ENCODE measurements at places on chromosomes 13 and 19.

DNA sequence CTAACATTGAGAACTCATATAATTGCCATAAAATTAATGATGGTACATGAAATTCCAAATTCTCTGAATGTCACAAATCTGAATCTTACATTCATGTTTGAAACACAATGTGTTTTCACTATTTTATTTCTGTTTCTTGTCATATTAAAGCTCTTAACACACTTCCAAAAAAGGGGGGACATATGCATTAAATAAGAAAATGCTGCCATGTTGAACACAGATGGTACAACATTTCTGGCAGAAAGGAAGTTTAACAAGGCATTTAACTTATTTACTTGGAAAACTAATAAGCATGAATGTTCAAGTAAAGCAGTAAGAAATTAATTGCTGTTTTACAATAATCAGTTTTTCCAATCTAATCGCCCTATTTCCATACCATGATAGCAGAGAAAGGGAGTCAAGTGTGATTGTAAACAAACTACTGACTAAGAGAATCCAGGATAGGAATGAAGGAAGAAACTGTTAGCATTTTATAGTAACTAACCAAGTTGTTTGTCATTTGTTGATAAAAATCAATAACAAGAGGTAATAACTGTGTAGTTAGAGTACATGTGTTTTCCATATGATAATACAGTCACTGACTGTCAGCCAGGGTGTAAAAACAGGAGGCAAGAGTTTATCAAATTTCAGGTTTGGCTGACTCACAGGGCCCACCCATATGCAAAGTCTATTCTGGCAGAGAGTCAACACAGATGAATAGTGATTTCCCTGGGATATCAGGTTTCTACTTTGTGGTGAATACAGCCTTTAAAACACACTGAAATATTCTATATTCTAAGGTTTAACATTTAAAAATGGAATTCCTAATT lies 5.7 kb upstream of the FOXO1 start:
- no peak for DNase-seq

DNA sequence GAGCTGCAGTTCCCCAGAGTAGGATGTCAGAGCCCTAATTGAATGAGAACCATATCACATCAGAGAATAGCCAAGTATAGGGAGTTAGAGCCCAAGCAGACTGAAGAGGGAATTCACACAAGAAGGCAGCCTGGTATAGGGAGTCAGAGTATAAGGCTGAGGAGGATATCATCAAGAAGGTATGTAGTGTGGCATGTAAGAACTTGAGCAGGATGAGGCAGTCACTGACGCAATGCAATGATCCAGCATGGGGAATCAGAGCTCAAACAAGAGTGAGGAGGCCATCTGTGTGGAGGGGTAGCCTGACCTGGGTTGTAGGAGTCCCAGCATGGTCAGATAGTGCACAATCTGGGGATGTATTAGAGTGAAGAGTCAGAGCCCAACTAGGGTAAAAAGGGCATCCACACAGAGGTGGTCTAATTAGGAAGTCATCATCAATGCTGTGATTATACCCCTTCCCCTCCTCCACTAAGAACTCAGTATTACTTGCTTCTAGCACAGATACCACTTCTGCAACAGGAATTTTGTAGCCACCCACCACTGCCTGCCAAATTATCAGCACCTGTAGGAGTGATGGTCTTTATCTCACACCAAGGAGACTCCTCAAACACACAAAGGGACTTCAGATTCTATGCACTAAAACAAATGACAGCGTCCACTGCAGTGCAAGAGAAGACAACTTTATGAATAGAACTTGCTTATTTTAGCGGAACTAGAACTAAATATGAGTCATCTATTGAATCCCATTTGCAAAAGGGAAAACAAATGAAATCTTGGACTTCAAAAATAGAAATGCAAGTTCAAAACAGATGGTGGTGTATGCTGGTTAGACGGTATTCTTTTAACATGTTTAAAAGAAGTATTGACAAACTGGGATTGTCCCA lies 107.2 kb downstream of the FNDC3A start:
- DNase-seq: no peak

- DNase-seq: no peak
Measured at GRCh38 chr19:28322491-28322890, 890.5 kb downstream of the UQCRFS1 start.

- no peak for DNase-seq
Measured at GRCh38 chr19:16272945-16273344, 51.7 kb upstream of the KLF2 start.

DNA sequence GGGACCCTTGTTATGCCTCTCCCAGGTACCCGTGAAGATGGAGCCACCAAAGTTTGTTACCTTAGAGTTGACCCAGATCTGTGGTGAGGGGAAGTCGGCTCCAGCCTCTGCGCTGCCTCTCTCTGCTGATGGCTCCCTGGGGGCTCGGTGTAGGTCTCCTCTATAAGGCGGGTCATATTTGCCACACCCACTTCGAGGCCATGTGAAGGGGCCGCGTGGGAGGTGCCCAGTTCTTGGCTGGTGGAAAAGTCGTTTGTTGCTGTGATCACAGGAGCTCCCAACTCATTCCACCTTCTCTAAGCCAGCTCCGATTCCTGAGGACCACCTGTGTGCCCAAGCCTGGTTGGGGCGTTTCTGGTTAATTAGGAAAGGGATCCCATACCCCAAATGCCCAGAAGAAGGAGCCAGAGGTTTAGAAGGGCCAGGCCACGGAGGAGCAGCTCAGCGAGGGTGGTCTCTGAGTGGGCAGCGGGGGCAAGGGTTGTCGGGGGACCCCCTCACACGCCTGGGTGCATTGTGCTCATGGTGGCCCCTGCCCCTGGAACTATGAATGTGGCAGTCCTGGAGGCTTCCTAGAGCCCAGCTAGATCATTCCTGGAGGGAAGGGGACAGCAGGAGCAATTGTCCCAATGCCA lies 296.5 kb downstream of the ZNF536 start:
- no peak for DNase-seq

GRCh38 chr19:51456541-51457290 lies 1.5 kb downstream of the SIGLEC8 start:
- DNase-seq: no peak

- DNase-seq: no peak
Measured at GRCh38 chr19:50412419-50412818, 6.3 kb upstream of the SPIB start.

DNA sequence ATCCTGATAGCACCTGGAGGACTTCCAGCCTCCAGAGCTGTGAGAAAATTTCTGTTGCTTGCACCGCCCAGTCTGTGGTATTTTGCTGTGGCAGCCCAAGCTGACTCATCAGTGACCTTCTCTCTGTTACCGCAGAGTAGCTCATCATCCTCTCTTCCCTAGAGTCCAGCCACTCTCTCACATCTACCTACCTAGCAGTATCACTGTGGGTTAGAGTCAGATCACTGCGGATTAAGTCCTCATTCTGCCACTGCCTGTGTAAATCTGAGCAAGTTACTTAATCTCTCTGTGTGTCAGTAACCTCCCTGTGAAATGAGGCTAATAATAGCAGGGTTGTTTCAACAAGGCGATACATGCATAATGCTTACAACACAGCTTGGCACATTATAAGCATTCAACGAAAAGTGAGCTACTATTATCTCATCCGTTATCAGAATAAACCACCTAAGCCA lies 40.3 kb upstream of the USPL1 start:
- DNase-seq: peak; percentile 51

- DNase-seq: no peak
Measured at GRCh38 chr13:25686831-25687470, 315.2 kb downstream of the ATP8A2 start.

GRCh38 chr13:109745702-109746101 lies 40.7 kb downstream of the IRS2 start:
- no peak for DNase-seq

- DNase-seq: no peak
Measured at GRCh38 chr13:26605845-26606244, 48.4 kb downstream of the WASF3 start.

DNA sequence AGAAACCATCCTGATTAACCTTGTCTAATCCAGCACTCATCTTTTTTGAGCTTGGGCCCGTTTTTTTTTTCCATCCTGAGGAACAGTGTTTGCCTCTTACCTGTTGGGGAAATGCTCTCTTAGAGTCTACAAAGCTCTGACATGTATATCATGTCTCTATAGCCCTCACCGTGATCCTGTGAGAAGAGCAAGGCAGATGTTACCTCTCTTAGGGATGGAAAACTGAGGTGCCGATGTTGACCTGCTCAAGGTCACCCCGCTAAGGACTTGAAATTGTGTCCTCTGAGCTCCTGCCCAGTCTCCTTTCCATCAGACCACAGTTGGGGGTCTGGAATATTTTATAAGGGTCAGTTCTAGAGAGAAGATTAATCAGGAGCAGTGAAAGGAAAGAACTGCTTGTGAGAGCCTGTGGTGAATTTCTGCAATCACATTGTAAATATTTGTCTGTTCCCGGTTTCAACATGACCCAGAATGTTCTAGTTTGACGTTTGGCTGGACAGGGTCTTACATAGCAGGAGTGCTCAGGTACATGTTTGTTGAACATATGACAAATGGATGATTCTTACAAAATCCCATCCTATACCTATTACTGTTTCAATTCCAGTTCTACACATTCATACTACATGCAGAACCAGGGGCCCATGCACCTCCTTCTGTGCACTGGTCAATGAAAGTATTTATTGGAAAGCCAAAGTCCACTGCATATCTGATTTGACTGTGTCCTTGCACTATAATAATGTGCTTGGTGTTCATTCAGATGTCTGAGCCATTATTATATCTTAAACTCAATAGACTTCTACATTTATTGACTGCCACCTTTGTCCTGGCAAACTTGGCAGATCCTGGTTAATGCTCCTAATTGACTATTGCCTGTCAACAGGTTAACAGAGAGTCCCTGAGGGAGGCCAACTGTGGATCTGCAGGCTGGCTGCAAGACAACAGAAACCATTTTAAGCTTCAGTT lies 12.1 kb downstream of the SLC25A15 start:
- no peak for DNase-seq

DNA sequence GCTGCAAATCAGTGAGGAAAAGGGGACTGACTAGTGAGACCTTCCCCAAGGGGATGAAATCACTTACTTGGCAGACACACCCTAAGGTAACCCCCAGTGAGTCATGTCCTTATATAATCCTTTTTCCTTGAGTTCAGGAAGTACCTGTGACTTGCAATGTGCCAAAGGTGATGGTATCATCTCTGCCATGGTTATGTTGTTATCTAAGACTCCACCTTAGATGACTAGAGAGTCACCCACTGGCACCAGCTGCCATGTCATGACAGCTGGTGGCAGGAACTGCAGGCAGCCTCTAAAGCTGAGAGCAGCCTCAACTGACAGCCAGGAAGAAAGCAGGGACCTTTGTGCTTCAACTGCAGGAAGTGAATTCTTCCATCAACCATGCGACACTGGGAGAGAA lies 12.5 kb downstream of the PBX4 start:
- DNase-seq: peak; percentile 78

Measured in CD4-positive, alpha-beta T cell treated with Interleukin-10 for 1 hour (primary cell).